ENCODE measurements at places on chromosomes 1 and 21.

DNA sequence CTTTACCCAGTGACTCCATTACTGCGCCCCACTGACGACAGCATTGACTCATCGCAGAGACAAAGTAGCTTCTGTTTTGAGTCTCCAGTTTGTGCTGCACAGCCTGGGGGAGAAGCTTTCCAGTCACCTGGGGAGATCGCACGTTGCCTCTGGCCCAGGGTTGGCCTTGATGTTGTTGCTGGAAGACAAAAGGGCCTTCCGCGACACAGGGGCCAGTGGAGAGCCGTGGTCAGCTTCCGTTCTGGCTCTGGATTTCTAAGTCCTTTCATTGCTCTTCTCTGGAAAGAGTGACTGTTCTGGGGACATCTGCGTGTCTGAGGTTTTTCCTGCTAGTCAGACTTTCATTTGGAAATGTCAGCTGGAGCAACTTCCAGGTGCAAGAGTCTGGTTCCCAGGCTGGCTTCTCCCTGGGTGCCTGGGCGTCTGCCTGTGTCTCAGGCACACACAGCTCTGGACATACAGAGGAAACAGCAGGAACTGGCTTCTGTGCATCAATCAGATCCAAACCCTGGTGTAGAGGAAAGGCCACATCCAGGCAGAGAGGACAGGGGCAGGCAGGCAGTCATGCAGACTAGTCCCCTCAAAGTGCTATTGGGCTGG is 257.0 kb downstream of the SIPA1L2 start:
- DNase-seq, result no peak

- no peak for DNase-seq
Observed at GRCh38 chr1:157958263-157958662, 35.2 kb upstream of the KIRREL1 start.

GRCh38 chr1:204673209-204673608 is 12.3 kb downstream of the LRRN2 start:
- no peak for DNase-seq

- no peak for DNase-seq
Observed at GRCh38 chr21:15260604-15261003, 195.8 kb upstream of the NRIP1 start.

- no peak for DNase-seq
Observed at GRCh38 chr1:212528501-212528900, 80.1 kb upstream of the ATF3 start.

DNA sequence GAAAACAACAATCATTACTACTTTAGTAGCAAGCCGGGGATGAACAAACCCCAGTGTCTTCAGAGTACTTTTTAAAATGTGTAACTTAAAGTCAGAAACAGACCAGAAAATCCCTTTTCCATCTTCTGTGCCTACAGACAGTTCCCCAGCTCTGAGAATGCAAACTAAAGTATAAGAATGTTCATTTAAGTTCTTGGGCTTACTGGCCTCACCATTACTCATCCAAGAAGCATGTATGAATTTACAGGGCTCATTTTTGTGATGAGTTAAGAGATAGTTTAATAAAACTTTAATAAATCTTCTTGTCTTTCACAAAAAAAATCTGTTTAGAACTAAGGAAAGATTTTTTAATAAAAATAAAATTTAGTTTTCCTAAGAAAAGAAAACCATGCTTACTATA is 4.6 kb downstream of the LPGAT1 start:
- DNase-seq, result no peak

DNA sequence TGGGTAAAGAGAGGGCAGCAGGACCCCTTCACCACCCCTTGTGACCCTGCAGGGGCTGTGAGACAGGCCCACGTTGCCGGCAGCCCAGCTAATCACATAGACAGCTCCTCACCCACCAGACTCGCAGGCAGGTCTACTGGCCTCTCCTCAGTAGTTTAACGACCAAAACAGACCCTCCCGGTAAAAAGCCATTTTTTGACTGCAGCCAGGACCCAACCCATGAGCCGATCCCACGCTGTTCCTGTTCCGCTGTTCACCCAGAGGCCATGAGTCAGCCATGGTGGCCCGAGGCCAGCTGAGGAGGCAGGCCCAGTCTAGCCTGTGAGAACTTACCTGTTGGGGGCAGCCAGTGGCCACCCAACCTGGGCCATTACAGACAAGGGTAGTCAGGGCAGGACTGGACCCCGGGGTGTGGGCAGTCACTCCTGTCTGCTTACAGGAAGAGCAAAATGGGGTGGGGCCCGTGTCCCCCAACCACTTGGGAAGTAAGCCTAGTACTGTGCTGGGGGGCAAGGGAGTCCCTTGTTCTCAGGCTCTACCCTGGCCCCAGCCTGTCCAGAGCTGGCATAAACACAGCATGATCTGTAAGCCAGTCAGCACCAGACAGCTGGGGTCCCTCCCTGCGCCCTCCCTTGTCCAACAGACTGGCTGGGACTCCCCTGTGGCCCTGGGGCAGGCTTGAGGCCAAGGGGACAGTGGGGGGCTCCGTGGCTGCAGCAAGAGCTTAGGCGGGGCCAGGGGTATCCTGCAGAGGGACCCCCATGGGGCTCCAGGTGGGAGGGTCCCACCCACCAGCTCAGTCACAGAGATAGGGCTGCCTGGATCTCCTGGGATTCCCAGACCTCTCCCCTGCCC is 61.9 kb downstream of the WNT9A start:
- DNase-seq, result peak; percentile 73

DNA sequence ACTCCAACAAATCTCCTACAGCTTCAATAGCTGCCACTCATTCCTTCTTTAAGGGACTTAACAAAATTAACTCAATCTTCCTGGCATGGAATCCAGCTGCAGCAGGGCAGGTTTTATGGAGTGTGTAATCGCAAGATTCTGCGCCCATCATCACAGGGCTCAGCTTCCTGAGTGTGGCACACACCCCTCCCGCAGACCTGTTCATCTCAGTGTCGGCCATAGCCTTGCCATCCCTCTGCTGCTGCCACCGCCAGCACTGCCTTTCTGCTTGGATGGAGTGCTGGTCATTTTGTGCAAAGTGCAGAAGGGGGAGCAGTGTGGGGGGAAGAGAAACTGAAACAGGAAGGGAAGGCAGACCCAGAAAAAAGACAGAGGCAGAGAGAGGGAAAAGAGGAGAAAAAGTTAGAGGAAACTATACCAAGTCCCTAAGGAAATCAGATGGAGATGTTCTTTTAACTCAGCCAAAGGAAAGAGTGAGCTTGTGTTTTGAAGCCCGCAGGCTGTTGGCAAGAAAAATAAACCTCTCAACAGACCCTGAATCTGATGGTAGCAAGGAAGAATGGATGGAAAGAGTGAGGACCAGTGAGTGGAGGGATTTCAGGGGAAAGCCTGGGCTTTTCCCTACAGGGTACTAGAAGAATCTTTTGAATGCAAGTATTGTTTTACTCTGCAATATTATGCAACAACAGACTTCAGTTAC is 324.2 kb downstream of the SEC16B start:
- no peak for DNase-seq
